ENCODE measurements at places on chromosomes 1 and 21. TPM values are rescaled to one million over a fixed set of nuclear protein-coding genes. Genes with fewer than 3 reads are reported as not detected.

Gene LPAR3
- 3.6 TPM for total RNA-seq

Gene SPATA17
- 1.8 TPM for total RNA-seq

Gene MPL
- not detected for total RNA-seq

Gene SPRR2E
- total RNA-seq, result not detected

Gene STXBP3
- total RNA-seq, result 78.7 TPM

Gene ZBTB7B
- total RNA-seq, result 14.0 TPM

Gene SELENBP1
- 70.5 TPM for total RNA-seq

Gene GLMN
- total RNA-seq, result 3.8 TPM

Gene MATN1
- 0.25 TPM for total RNA-seq

Gene SPATA45
- not detected for total RNA-seq

Gene ANGPTL1
- 6.6 TPM for total RNA-seq

Gene ANKRD65
- 2.4 TPM for total RNA-seq

Gene MAP3K7CL
- 6.9 TPM for total RNA-seq

Gene NHLH1
- not detected for total RNA-seq

Gene TSEN15
- 31.6 TPM for total RNA-seq

Gene CFHR5
- total RNA-seq, result not detected

Gene SHISA4
- total RNA-seq, result 20.9 TPM

Gene ZNF670
- 2.0 TPM for total RNA-seq

Gene BEND5
- total RNA-seq, result 0.45 TPM

Gene KIF14
- 13.4 TPM for total RNA-seq

Gene FLG2
- total RNA-seq, result not detected

Gene OLFM3
- not detected for total RNA-seq

- no peak for DNase-seq
Measured at GRCh38 chr1:92464588-92465255, 22.0 kb downstream of the GFI1 start.

DNA sequence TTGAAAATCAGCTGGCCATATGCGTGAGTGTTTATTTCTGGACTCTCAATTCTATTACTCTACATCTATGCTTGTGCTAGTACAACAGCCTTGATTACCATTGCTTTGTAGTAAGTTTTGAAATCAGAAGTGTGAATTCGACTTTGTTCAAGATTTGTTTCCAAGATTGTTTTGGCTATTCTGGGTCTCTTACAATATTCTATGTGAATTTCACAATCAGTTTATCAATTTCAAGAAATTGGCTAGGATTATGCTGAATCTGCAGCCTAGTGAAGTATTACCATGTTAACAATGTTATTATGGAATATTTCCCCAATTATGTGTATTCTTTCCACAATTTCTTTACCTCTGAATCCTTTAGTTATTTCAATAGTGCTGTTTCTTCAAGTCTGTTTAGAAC, 19.5 kb downstream of the SFPQ start:
- no peak for DNase-seq

DNA sequence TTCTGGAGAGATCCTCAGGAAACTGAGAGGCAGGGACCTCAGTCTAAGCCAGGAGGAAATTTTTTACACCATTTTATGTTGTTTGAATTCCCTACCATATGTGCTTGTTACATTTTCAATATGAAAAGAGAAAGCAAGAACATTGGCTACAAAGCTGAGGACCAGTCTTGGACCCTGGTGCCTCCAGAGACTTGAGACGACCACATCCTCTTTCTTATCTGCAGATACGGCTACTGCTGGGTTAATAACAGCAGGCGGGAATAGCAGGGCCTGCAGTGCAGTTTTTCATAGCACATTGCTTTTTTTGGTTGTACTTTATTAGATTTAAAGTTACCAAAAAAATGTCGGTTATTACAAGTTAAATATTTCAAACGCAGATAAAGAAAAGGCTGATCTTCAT, 3.9 kb downstream of the KDM4A start:
- no peak for DNase-seq

DNA sequence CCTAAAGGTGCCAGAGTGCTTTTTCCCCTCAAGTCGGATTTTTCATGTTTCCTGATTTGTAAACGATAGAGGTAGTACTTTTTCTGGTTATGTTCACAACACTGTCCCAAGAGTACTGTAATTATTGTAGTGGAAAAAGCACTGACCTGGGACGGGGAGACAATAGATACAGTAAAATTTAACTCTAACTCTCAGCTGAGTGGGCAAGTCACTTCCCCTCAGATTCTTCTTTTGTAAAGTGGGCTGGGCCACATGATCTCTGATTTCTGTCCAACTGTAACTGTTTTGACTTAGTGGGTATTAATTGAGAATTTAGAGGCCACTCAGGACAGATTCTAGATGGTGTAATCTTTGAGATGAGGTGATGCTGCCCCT, 19.1 kb downstream of the MARCKSL1 start:
- DNase-seq, result no peak

DNA sequence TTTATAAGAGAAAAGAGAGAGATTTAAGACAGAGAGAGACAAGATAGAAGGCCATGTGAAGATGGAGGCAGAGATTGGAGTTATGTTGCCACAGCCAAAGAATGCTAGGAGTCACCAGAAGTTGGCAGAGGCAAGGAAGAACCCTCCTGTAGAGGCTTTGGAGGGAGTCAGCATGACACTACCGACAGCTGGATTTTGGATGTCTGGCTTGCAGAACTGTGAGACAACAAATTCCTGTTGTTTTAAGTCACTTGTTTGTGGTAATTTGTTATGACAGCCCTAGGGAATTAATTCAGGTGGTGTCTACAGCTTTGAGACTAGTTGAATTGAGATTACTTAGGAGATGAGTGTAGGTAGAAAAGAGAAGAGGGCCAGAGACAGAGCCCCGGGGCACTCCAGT, 158.5 kb downstream of the DNM3 start:
- no peak for DNase-seq

- peak; percentile 55 for DNase-seq
Measured at GRCh38 chr1:93448983-93449804, 1.3 kb downstream of the FNBP1L start.

- DNase-seq, result peak; percentile 90
Measured at GRCh38 chr1:235050911-235051360, 77.7 kb downstream of the TOMM20 start.

- DNase-seq, result peak; percentile 93
Measured at GRCh38 chr1:40389871-40390560, 16.5 kb downstream of the SMAP2 start.

GRCh38 chr1:44790968-44791801, 3.2 kb upstream of the BEST4 start:
- peak; percentile 20 for DNase-seq

GRCh38 chr1:193036337-193037047, 22.7 kb downstream of the UCHL5 start:
- no peak for DNase-seq

GRCh38 chr1:79499541-79499940, 493.0 kb upstream of the ADGRL4 start:
- DNase-seq, result no peak

- peak; percentile 77 for DNase-seq
Measured at GRCh38 chr1:215543191-215543606, 23.9 kb upstream of the KCTD3 start.

GRCh38 chr21:42174173-42174572, 44.8 kb upstream of the ABCG1 start:
- no peak for DNase-seq

GRCh38 chr1:54070171-54070837, 16.9 kb downstream of the TCEANC2 start:
- DNase-seq, result peak; percentile 70

- no peak for DNase-seq
Measured at GRCh38 chr1:163300568-163300967, 21.2 kb upstream of the NUF2 start.

GRCh38 chr1:162755306-162755705, 35.2 kb upstream of the HSD17B7 start:
- no peak for DNase-seq

GRCh38 chr1:101520302-101520701, 283.5 kb downstream of the S1PR1 start:
- peak; percentile 58 for DNase-seq

DNA sequence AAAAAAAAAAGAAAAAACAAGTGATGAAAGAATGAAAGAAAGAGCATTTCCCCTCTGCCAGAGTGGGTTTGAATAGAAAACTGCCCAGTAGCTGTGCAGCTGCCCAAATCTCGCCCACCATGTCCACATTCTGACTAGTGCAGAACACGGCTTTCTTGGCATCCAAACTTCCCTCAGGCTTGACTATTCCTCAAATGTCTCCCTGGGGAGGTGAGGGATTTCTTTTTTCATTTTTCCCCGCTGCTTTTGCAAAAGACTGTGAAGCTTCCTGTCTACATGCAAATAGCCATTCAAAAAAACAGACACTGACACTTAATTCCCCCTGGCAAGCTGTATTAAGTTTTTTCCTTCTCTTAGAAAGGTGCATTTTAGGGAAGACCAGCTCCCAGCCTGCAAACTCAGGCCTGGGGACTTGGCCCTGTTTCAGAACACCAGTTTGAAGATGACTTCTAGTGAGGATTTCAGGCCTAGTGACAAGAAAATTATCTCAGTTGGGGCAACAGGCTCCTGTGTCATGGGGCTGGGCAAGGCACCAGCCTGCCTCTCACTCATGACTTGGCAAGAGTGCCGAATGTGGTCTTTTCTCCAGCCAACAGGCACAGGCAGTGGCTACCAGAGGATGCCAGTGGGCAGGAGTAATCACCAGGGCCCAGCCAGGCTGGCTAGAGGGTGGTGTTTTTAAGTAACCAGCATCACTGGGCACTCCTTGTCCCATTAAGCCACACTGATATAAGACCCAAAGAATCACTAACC, 178.1 kb upstream of the NFIA start:
- DNase-seq, result peak; percentile 71

- DNase-seq, result no peak
Measured at GRCh38 chr1:186839041-186839400, 10.3 kb downstream of the PLA2G4A start.

DNA sequence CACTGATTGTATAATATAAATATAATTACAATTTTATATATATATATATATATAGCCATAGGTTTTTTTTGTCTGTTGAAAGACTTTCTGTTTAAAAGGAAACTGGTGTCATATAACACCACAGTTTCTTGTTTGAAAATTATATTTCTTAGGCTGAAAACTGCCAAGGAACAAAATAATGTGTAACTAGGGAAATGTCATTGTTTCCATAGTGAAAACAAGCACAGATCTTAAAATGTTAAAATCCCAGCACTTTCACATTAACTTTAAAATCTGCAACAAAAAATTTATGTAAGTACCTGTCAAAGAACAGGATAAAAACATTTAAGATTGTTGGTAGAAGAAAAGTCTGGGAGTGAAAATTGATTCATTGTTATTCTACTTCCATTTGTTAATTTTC, 104.2 kb downstream of the ATP6V1G3 start:
- no peak for DNase-seq

GRCh38 chr1:208083016-208083714, 161.0 kb downstream of the PLXNA2 start:
- no peak for DNase-seq

GRCh38 chr1:145983206-145983675, 13.1 kb downstream of the TXNIP start:
- no peak for DNase-seq

DNA sequence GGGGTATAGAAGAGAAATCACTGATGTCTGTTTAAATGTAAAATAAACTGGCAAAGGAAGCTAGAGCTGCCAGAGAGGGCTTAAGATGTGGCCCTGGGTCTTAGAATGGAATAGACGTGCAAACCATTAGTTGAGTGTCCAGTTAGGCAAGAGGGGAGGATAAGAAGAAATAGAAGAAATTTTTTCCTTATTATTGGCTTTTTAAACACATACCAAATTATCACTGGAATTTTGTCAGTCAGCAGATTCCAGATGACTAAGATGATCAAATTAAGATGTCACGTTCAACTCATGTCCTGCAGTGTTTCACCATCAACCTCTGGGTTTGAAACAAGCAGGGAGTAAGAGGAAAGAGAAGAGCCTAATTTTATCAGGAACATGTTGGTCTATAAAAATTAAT, 71.6 kb upstream of the C1orf21 start:
- peak; percentile 65 for DNase-seq

- no peak for DNase-seq
Measured at GRCh38 chr1:44784094-44785028, 3.6 kb downstream of the BEST4 start.

GRCh38 chr1:64956733-64957441, 9.5 kb downstream of the JAK1 start:
- no peak for DNase-seq

GRCh38 chr1:187630653-187631380, 802.1 kb downstream of the PLA2G4A start:
- no peak for DNase-seq

GRCh38 chr1:24107462-24108138, 4.3 kb downstream of the MYOM3 start:
- DNase-seq, result peak; percentile 36

GRCh38 chr1:44860891-44861425, 17.9 kb upstream of the PTCH2 start:
- peak; percentile 27 for DNase-seq

GRCh38 chr1:67307251-67308060, at the start of gene IL12RB2:
Gene IL12RB2, plus strand, starts transcription at chr1:67307873. Its CDS starts 12,496 bp downstream, at chr1:67320369.
- DNase-seq, result no peak

DNA sequence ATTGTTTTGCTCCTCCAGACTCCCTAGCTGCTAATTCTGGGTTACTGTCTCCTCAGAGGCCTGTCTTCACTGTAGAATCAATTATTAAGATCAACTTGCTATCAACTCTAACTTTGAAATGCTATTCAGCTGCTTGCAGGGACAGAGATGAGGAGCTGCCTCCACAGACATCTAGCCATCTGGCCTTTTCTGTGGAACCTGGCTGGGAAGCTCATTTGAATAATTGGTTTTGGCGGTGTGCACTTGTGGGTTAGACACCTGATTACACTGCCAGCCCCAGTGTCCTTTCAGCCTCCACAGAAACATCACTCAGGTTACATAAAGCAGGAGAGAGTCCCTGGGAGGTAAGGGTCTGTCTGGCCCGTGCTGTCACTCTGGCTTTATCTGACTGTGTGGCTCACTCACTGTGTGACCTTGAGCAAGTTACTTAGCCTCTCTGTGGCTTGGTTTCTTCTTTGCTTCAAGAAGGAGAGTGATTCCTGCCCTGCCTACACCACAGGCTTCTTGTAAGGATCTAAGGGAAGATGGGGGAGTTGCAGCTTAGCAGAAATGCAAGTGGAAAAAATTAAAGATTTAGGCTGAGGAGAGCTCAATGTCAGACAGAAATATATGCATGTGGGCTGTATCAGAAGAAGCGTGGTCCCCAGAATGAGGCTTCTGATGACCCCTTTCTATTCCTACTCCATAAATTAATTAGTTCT, 131.6 kb downstream of the BEND5 start:
- no peak for DNase-seq

- DNase-seq, result peak; percentile 55
Measured at GRCh38 chr1:36175137-36176095, 19.5 kb downstream of the MAP7D1 start.

DNA sequence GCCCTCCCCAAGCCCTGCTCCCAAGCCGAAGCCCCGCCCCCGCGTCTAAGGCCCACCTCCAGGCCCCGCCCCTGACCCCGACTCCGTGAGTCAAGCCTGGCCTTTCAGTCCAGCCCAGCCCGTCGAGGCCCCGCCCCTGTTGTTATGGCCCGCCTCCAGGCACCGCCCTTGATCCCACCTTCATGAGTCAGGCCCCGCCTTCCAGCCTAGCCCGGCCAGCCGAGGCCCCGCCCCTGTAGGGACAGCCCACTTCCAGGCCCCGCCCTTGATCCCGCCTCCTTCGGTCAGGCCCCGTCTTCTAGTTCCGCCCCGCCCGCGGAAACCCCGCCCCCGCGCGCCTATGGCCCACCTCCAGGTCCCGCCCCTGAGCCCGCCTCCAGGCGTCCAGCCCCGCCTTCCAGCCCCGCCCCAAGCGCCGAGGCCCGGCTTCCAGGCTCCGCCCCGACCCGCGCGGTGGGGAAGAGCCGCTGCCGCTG, 247 bp upstream of the DOP1B start:
- DNase-seq, result peak; percentile 99

Data from fibroblast of the aortic adventitia (primary cell).